ENCODE measurements at places on chromosomes 2 and 18.

GRCh38 chr2:11790228-11790627, 43.8 kb downstream of the LPIN1 start:
- DNase-seq = no peak

- no peak for DNase-seq
Observed at GRCh38 chr18:56067214-56067894, 479.4 kb upstream of the TCF4 start.

DNA sequence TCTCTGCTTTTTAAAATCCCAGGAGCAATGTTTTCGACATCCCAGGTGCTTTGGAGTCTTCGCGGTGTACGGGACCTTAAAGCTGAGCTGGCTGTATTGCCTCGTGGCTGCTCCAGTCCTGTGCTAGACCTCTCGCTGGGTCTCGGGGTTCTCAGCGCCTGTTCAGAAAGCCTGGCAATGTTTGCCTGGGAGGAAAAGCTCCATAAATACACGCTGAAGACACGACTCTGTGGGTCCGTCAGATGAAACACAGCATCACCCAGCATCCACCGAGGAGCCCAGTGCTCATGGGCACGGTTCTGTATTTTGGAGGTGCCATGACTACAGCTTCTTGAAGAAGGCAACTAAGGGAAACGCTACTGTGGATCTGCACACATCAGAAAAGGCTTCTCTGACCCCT, 21.6 kb downstream of the MBP start:
- no peak for DNase-seq

GRCh38 chr2:27720004-27720551, 51.4 kb upstream of the MRPL33 start:
- DNase-seq = no peak

DNA sequence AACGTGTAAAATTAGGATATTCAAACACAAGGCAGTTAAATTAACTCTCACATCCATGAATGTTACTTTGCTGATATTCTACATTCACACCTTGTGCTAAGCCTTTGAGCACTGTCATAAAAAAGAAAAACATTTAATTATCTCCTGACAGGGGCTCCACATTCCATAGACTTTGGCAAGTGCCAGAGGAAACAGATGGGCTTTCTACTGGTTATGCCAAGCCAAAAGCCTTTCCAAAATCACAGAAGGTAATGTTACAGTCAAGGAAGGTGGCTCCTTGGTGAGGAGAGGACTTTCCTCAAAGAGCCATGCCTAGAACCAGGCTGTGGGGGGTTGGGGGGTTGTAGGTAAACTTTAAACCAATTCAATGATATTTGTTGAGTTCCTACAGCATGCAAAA, 12.4 kb downstream of the MYO5B start:
- no peak for DNase-seq

DNA sequence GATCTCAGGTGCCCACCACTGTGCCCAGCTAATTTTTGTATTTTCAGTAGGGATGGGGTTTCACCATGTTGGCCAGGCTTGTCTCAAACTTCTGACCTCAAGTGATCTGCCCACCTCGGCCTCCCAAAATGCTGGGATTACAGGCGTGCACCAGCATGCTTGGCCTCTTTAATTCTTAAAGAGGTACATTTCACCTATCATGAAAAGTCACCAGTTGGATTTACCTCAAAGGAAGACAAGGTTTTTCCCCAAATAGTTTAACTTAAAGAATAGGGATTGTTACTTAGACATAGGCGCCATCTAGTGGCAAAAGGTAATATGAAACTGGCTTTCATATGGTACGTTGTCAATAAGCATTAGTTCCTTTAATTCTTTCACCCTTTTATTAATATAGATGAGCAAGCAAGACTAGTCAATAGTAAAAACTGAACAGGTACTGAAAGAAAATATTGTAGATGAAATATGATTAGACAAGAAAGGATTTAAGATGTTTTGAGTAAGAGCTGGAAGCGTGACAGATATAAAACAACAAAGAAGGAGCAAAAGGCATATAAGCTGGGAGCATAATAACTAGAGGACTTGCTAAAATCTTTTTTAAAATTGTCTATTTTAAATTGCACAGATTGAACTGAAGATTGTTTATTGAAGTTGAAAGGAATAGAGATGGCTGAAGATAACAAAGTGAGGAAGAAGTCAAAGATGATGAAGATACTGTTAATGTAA, 35.0 kb upstream of the PSMD14 start:
- no peak for DNase-seq

- DNase-seq = no peak
Observed at GRCh38 chr2:236963631-236964182, 122.0 kb upstream of the COPS8 start.

- DNase-seq = no peak
Observed at GRCh38 chr2:225630824-225631533, 231.5 kb downstream of the NYAP2 start.

- no peak for DNase-seq
Observed at GRCh38 chr2:214103276-214104001, 307.4 kb upstream of the VWC2L start.

DNA sequence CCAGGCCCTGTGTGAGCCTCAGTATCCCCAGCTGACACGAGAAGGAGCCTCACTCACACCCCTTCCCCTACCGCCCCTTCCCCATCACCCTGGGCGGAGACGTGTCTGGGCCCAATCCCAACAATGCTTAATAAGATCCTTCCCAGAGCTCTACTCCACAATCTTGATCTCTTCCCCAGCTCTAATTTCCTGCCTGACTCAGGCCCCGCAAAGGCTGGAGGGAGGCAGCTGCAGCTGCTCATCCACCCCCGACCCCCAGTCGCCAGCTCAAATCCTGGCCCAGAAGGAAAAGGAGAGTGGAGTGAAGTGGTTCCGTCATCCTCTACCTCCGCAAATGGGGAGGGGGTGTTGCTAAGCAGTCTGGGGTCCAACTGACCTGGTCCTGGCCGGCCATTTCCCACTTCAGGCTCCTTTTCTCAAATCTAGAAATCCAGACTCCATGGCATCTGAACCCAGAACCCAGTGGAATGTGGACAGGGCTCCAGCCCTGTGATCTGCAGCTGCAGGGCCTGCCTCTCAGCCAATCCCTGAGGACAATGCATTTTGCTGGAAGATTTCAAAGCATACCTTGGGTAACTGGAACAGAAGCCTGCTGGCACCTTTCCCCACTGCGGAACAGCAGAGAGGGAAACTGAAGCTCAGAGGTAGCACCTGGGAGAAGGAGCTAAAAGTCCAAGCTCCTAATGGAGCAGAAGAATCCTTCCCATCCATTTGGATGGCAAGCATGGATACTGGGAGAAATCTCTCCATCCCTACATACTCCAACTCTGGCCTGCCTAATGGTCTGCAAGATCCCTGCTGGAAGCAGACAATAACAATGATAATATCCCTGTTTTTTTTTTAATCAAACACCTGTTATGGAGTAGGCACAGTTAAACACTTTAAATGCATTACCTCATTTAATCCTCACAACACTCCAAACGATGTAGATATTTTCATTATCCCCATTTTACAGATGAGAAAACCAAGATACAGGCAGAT, 5.6 kb upstream of the TNS1 start:
- DNase-seq = no peak

GRCh38 chr2:60275958-60276357, 277.5 kb downstream of the BCL11A start:
- no peak for DNase-seq

DNA sequence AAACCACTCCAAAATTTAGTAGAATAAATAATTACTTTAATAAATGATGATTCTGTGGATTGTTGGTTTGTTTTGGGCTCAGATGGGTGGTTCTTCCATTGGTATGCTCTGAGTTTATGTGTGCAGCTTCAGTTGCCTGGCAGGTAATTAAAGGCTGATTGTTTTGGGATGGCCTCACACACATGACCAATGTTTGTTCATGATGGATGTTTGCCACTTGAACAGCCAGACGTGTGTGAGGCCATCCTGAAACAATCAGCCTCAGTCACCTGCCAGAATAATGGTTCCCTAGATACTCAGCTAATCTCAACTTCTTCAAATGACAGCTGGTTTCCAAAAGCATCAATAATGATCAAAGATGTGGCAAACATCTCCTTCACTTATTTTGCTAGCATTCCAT, 352.5 kb upstream of the GULP1 start:
- DNase-seq = no peak

DNA sequence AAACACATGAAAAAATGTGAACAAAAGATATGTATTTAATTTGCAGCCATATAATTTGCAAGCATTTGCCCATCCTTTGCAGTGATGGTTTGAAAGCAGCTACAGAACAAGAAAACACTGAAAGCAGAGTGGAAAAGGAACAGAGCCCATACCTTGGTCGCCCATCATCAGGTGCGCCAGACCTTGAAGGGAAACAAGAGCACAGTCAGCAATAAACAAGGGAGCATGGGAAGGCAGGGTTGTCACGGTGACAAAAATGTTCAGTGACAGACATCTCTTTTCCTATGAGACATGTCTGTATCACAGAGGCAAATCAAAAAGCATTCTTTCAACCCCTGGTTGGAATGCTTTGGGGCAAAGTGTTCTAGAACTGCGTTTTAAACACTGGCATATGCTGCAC, 109.4 kb downstream of the NRXN1 start:
- no peak for DNase-seq

GRCh38 chr2:219296631-219297391, 12.4 kb downstream of the PTPRN start:
- DNase-seq = no peak

DNA sequence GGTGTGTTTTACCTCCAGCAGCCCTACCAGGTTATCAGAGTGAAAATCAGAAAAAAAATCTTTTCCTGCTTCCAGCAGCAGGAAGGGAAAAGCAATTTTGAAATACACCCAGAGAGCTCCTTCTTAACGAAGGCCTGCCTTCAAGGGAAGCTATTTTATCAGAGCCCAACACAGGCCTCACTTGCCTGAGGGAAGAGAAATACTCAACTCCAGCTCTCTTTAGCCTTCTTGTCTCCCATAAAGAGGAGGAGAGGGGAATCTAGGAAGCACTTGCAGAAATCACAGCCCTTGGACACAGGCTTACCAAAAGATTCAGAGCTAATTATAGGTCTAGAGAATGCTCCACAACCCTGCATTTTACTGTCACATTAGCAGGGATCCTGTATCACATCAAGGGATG, 896.1 kb upstream of the CNTNAP5 start:
- no peak for DNase-seq

GRCh38 chr2:212028798-212029394, 509.7 kb downstream of the ERBB4 start:
- DNase-seq = no peak

GRCh38 chr2:96213379-96213778, 4.8 kb upstream of the STARD7 start:
- DNase-seq = no peak

- no peak for DNase-seq
Observed at GRCh38 chr2:175152242-175152641, 15.8 kb downstream of the ATF2 start.

DNA sequence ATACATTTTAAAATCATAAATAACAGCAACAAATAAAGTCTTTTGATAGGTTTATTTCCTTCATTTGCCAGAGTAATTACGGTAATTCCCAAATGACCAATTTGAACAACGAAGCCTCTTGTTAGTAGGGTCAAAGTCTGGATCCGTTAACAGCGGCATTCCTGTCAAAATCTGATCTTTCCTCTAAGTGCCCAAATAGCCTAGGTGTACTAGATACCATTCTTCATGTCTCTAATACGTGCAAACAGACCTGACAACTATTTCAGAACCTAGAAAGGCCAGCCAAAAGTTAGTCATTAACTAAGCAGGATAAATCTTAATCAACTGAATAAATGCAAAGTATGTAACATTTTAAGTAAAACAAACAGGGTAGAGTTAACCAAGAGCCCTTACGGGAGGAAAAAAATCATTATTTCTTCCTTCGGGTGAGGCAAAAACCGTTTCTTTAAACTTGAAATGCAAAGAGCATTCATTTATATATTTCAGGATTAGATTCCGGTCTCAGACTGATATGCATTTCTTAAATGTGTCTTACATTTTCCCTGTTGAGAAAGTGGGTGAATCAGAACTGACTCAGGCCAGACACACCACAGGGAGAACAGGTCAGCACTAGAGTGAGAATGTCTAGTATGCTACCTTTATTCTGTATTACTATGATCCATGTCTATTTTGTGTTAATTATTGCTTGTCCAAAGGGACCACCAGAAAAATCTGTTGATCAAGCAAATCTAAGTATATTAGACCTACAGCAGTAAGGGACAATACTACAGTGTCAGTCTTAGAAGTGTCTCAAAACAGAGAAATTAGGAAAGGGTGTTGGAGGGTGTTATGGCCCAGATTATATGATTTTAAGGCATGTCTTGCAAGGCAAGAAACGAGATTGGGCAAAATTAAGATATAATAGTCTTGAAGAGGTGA, 141.5 kb upstream of the NDUFV2 start:
- DNase-seq = no peak

- no peak for DNase-seq
Observed at GRCh38 chr2:28231110-28231631, 161.5 kb upstream of the FOSL2 start.
